ENCODE measurements at places on chromosomes 7 and 10.

DNA sequence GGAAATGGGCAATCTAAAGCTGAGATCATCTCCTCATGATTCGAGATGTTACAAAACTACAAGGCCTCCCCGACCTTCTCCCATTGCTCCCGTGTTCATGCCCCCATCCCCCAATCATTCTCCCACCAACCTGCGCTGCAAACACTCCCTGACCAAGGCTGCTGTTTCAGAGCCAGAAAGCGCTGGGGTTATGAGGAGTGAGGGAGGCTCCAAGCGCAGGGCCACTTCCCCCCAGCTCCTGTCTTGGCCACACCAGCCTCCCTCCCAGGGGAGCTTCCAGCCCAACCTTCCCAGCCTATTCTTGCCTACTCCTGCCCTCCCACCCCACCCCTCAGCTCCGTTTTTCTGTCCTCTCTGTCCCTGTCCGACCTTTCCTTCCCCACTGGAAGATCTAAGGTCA, 14.7 kb upstream of the NODAL start:
- DNase-seq = no peak

DNA sequence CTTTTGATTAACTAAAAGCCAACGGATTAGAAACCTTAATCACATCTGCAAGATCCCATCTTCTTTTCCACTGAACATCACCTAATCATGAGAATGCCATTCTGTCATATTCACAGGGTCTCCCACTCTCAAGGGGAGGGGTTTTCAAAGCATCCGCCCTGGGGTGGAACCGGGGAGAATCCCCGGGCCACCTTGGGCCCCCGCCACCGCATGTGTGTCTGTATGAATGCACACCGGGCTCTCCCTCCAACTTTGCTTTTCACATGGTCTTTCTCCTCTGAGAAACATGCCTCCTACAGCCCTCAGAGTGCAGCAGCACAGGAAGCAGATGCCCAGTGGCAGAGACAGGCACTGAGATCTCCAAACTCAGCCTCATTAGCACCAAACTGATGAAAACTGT, 233.2 kb upstream of the PPP2R2D start:
- DNase-seq = no peak

- no peak for DNase-seq
Measured at GRCh38 chr10:104472505-104472904, 118.9 kb downstream of the CFAP58 start.

- no peak for DNase-seq
Measured at GRCh38 chr7:70389531-70390151, 742.3 kb upstream of the GALNT17 start.

DNA sequence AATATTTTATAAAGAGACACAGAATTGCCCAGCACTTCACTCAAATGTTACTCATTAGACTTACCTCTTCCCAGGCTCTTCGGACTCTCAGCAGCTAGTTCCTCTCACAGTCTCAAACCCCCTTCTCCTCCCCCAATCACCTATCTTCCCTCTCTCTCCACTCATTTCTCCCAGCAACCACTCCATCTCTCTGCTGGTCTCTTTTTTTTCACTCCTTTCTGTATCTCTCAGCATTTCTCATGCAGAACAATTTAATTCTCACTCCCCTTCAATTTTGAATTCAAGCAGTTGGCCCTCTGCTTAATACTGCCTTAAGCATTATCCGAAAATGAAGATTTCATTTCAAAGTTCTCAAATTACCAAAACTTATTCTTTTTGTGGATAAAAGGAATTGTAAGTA, 34.4 kb upstream of the CAV2 start:
- no peak for DNase-seq

DNA sequence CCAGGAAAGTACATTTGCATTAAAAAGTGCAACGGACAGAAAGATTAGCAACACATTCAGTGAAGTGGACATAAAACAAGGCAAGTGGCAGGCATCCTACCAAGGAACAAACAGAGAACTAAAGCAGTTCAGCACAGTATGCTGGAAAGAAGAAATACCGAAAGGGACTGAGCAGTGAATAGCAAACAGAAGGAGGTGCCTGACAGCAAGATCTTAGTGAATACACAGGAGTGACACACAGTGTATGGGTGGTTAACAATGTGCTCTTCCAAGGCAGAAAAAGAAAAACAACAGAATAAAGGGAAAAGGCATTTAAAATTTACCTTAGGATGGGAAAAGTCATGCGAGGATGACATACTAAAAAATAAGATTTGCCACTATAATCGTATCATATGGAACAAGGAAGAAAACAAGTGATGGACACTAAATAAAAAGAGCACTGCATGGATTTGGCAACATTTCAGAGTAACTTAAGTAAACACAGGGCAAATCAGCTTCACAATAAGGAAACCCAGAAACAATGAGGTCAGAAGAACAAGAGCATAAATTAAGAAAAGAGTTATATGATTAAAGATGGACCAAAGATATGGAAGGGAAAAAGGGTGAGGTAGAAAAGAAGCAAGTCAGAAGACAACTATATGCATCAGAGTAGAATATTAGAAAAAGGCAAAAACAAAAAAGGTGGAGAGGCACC, 29.5 kb downstream of the MEST start:
- DNase-seq = no peak

DNA sequence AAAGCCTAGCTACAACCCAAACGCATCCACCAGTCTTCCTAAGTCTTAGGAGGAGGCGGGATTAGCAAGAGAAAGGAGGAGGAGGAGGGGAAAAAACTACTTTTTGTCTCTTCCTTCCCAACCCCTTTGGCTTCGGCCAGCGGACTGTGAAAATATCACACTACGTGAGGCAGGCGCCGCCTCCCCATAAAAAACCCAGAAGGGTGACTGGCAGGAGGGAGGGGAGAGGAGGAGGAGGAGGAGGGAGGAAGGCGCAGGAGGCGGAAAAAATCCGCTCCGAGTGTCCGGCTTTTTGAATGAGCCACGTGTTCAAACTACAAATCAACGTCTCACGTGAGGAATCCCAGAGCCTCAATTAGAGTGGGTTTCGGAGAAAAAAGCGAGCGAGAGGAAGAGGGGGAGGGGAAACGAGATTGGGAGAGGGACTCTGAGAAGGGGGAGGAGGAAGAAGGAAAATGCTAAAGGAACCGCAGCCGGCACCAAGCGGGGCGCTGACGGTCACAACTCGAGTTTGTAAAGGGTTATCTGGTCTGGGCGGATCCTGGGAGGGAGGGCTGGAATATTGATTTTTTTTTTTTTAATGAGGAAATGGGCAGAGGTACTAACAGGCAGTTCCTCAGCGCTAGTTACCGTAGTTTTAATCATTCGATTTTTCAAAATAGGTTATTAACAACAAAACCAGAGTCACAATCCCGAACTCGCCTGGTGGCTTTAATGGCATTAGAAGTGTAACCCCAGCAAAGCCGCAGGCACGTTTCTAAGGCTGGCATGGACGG, at the start of gene IGF2BP3:
Gene IGF2BP3, minus strand, starts transcription at position 162 of the 776 bp plus-strand sequence. CDS start 381 bp downstream, outside the sequence.
- peak; percentile 53 for DNase-seq

- DNase-seq = no peak
Measured at GRCh38 chr7:43749383-43749940, 9.0 kb upstream of the BLVRA start.

DNA sequence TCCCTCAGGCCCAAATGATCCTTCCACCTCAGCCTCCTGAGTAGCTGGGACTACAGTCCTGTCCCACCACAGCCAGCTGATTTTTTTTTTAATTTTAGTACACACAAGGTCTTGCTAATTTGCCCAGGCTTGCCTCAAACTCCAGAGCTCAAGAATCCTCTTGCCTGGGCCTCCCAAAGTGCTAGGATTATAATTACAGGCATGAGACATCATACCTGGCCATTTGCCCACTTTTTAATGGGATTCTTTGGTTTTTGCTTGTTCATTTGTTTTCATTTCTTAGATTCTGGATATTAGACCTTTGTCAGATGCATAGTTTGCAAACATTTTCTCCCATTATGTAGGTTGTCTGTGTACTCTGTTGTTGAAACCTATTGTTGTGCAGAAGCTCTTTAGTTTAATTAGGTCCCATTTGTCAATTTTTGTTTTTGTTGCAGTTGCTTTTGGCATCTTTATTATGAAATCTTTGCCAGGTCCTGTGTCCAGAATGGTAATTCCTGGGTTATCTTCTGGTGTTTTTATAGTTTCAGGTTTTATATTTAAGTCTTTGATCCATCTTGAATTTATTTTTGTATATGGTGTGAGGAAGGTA, 95.2 kb downstream of the GLCCI1 start:
- no peak for DNase-seq

DNA sequence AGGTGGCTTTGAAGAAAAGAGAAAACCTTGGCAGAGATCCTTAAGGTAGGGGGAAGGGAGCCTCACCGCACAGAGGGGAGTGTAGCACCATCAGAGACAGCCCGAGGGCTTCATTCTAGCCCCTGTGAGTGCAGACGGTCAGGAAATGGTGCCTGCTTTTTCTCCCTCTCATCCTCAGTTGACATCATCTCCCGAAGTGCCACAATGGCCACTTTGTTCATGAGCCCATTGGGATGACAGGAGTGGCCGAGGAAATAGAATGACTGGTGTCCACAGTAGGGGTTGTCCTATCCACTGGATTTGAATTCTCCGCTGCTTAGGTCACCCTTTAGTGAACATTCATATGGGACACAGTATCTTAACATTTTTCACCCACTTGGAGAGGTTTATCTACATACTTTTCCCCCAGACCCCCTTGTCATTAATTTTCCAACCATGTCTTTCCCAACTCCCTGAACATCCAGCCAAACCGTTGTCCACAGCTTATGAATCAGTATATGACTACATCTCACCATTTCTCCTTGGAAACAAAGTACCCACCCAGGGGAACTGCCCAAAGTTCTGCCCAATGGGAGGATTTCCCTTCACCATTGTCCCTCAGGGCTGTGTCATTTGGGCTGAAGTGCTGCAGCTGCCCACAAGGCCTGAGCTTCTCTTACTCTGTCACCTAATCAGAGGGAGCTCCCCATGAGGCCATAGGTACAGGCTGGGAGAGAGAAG, 108.8 kb downstream of the ADCY1 start:
- no peak for DNase-seq

DNA sequence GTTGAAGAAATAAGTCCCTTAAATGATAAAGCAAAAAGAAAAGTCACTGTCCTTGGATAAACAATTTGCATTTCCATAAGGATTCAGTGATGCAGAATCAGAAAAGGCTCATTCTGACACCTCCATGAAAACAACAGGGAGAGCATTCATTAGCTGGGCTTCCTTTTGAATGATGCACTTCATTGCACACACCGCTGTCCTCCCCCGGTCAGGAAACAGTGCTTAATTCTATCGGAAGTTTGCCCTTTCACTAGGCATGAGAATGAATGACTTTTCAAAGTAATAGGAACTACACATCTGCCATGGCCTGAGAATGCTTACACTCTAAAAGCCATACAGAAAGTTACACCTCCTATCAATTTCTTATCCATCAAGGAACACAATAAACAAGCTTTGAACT, 4.2 kb downstream of the PCDH15 start:
- DNase-seq = no peak

DNA sequence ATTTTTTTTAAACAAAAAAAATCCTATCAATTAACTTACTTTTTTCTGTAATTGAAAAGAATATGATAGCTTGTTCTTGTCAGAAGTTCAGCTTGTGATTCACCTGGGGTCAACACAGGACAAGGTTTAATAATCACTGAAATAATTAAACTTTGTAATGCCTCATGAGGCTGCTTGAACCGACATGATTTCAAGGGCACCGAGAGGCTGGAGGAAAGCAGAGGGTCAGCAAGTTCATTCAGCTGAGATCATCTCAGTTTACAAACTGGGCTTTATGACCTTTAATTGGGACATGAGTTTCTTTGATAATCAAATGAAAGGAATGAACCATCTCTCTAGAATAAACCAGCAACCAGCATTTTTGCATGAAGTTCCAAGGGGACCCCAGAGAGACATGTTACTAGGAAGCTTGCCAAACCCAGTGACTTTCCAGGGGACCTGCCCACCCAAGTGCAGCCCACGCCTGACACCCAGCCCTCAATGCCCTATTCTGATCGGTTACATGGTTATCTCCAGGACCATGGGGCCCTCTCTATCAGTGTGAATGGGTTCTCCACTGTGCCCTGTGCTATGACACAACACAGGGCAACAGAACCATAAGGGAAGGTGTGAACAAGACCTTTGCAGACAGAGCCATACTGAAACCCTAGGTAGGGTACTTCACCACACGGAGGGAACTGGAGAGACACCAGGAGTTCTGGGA, 7.8 kb upstream of the CYP3A4 start:
- DNase-seq = no peak

DNA sequence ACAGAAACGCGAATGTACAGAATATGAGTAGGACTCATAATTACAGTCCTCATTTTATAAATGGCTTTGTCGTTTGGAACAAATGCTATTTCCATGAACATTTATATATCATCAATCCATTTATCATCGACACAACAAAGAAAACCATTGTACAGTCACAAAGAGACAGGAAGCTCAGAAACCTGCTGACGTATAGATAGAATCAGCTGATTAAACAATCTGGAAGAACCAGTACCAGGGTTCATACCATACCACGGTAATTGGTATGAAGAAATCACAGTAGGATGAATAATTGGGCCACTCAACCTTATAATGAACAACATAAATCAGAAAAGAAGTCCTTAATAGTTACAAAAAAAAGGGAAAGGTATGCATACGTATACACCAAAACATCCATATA, 295.0 kb downstream of the PARD3 start:
- DNase-seq = no peak

DNA sequence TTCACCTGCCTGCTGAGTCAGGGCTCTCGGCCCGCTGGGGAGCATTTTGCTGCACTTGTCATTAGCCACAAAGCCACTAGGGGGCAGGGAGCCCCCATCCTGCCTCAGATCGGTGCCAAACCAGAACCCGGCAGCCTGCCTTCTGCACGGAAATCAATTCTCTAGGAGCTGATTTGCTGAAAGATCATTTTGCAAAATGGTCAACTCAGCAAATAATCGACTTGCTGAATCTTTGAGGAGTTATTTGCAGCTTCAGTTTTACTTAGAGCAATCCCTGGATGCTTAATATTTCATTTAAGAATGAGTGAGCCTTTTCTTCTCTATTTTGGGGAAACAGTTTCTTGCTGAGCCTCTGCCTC, 1.7 kb upstream of the GIMAP8 start:
- peak; percentile 90 for DNase-seq

DNA sequence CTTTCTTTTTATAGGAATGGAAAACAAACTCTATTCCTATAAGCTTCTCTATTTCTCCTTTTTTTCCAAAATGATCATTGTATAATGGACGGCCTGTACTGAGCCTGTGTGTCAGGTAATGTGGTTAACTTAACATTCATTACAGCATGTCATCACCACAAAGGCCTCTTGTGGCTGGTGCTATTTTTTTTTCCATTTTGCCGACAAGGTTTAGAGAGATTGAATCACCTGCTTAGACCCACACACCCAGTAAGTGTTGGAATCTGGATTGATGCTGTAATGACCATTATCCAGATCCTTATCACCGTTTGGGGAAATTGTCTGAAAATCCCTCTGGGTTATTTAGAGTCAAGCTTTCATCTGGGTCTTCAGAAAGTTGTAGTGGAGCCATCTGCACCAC, 18.5 kb downstream of the AKR1B15 start:
- no peak for DNase-seq

- no peak for DNase-seq
Measured at GRCh38 chr7:20152511-20152910, 64.7 kb downstream of the MACC1 start.

GRCh38 chr7:28957064-28957750, 923 bp downstream of the TRIL start:
- peak; percentile 43 for DNase-seq

GRCh38 chr10:62594093-62594520, 210.4 kb upstream of the ADO start:
- DNase-seq = peak; percentile 76

Data from iPS-NIHi11 (cell line).